Aorta (tissue), 5 donors: ENCODE measurements at places on chromosomes 16 and 17. TPM values are rescaled to one million over a fixed set of nuclear protein-coding genes. Genes with fewer than 3 reads are reported as not detected.

Gene WIPF2
- total RNA-seq: 28.6 TPM

Gene CLEC19A
- total RNA-seq: not detected

Gene COA3
- total RNA-seq: 31.7 TPM

GRCh38 chr16:24163935-24164334 is 92.2 kb upstream of the CACNG3 start:
- DNase-seq: no peak
